Amniotic stem cell (primary cell): ENCODE measurements at places on chromosomes 11 and 22.
A peak's percentile ranks its signal among the peaks of the same experiment; 100 is the strongest.

DNA sequence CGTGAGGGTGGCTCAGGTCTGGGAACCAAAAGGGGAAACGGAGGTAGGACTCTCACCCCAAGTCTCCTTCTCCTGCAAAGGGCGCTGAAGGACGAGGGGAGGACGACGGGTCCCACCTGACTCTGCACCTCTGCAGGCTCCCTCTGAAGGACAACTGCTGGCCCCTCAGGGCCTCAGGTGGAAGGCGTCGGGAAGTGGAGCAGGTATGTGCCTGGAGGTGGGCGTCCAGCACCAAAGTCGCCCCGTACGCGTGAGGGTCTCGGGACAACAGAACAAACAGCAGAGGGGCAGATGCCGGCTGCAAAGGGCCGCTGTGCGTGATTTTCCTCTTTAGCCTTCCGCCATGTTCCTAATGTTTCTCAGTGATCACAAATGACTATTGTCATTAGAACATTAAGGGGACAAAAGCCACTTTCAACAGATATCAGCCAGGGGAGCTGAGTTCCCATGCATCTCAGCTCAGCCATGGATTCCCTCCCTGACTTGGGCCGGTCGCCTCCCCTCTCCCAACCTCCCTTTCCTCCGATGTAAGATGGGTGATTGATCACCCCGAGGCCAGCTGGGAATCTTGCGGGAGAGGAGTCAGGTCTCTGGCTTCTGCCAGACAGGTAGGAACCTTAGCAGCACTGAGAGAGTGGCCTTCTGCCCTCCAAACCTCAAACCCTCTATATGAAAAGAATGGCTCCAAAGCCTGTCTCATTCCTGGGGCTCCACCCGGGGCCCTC lies 836 bp downstream of the SLC16A8 start:
- DNase-seq: no peak

GRCh38 chr22:44144046-44144569 lies 36.6 kb upstream of the PARVG start:
- DNase-seq: no peak

DNA sequence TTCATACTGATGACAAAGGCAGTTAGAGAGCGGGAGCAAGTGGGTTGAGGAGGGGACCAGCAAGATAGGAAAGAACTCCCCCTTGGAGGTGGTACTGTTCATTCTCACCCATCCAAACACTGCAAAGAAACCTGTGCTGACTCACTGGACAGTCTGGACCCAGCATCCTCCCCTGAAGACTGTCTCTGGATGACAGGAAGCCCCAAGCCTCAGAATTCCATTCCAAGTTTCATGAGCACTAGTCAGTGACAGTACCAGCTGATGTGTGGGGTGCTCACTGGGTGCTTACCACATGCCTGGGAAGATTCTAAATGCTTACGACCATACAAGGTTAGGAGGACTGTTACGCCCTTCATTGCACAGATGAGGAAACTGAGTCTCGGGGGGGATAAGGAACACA lies 160.9 kb downstream of the IGLL1 start:
- DNase-seq: no peak

- no peak for DNase-seq
These were observed 883 bp upstream of the VPREB3 start for GRCh38 chr22:23754980-23755636.

DNA sequence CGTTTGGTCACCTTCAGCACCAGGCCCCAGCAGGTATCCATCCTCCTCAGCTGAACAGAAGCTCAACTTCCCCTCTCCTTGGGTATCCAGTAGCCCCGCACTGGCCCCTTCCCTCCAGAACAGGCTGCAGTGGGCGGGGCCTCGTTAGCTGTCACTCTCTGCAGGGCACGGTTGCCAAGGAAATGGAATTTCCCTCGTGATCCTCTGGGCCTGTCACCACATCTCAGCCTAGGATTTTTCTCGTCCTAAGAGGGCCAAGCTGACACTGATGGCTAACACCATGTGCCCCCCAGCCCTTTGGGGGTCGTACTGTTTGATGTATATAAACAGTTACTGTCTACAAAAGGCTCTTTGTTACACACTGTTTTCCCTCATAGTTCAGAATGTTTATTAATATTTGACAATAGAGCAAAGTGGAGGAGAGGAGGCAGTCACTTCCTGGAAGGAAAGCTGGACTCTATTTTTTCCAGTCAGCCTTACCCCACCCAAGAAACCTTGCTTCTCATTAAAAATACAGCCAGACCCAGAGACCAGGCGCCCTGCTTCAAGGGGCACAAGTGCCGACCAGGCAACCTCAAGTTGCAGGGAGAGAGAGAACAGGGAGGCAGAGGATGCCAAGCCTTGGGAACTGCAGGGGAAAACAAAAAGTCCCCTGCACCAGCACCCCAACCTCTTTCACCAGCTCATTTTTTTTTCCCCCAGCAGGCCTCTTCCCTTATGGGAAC lies 44.5 kb downstream of the FEZ1 start:
- no peak for DNase-seq

GRCh38 chr22:31651664-31652063 lies 10.4 kb downstream of the PISD start:
- no peak for DNase-seq

DNA sequence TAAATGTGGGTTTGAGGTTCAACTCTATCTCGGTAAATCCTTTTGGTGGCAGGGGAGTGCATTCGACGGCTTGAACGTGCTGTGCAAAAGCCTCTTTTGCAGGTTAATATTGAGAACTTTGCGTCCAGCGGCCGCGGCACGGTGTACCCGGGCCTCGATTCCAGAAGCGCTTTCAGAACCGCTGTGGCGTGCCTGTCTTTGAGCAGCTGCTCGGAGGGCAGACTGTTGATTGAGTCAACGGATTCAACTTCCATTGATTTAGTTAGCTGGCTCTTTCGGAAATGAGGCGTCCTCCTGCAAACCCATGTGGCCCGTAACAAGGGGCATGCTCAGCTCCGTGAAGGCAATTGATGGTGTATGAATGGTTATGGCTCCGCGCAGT lies 1247.8 kb downstream of the BRD1 start:
- no peak for DNase-seq

GRCh38 chr11:2355000-2355644 lies 22.0 kb upstream of the CD81 start:
- DNase-seq: no peak

DNA sequence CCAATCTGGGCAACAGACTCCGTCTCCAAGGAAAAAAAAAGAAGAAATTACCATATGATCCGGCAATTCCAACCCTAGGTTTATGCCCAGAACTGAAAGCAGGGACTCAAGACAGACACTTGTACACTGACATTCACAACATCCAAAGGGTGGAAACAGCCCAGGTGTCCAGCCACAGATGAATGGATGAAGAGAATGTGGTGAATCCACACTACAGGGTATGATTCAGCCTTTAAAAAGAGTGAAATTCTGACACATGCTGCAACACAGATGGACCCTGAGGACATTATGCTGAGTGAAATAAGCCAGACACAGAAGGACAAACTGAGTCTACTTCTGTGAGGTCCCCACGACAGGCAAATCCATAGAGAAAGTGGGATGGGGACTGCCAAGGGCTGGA lies 43.9 kb downstream of the SGSM3 start:
- no peak for DNase-seq

DNA sequence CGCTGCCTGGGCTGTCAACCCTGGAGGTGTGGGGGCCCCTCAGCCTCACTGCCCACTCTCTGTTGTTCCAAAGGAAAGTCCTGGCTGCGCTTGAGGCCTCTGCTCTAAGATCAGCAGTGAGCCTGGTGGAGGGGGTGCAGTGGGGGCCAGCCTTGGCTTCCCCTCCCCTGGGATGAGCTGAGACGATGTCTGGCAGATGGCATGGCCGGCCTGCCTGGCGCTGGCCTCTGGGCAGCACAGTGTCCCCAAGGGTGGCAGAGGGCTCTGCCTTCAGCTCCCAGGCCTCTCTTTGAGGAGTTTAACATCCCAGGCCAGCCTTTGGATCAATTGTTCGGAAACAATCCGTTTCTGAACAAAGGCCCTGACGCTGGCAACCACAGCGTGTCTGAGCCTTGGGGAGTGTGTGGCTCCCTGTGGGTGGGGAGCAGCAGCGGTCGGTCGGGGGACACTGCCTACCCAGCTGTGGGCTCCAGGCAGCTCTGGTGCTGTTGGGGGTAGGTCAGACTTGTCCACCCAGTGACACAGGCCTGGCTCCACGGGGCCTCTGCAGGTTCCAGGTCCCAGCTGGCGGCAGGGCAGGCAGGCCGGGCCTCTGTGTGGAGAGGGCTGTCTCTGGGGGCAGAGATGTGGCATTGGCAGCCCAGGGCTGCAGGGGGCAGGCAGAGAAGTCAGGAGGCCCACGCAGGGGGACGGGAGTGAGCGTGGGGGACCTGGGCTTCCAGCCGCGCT lies 12.1 kb downstream of the TSPAN4 start:
- DNase-seq: no peak

- no peak for DNase-seq
These were observed 34.4 kb downstream of the HIRA start for GRCh38 chr22:19396934-19397733.

- no peak for DNase-seq
These were observed 4.9 kb downstream of the TMEM109 start for GRCh38 chr11:60918939-60919265.

DNA sequence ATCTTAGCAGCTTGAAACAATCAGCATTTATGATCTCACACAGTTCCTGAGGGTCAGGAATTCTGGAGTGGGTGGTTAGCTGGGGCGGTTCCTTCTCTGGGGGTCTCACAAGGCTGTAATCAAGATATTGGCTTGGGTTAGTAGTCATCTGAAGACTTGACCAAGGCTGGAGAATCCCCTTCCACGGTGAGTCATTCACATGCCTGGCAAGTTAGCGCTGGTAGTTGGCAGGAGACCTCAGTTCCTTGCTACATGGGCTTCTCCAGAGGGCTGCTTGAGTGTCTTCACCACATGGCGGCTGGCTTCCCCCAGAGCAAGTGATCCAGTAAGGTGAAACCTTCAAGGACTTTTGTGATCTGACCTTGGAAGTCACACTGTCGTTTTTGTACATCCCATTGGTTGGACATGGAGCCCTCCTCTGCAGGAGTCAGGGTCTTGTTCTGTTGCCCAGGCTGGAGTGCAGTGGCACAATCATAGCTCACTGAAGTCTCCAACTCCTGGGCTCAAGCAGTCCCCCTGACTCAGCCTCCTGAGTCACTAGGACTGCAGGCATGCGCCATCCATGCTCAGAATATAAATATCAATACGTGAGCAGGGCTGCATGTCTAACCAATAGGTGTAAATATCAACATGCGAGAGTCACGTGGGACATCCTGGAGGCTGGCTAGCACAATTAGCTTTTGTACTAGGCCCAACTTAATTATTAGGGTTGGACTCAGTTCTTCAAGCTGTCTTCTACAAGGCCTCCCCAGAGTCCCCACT lies 7.2 kb upstream of the NIPSNAP1 start:
- peak; percentile 42 for DNase-seq

GRCh38 chr11:37203006-37203405 lies 605.0 kb upstream of the RAG2 start:
- no peak for DNase-seq
